ENCODE measurements at places on chromosomes 11 and 22. TPM values are rescaled to one million over a fixed set of nuclear protein-coding genes. Genes with fewer than 3 reads are reported as not detected.

Gene ANKK1
- total RNA-seq = not detected

Gene CRYBB2
- total RNA-seq = 0.45 TPM

Gene TMEM86A
- total RNA-seq = 0.42 TPM

Gene CYP2D6
- total RNA-seq = 5.0 TPM

Gene MAPK8IP2
- 0.37 TPM for total RNA-seq

Gene IGLL5
- not detected for total RNA-seq

Gene CHADL
- 0.17 TPM for total RNA-seq

Gene ADAMTS15
- total RNA-seq = 0.04 TPM

Gene ENTHD1
- total RNA-seq = 0.07 TPM

Gene PRR5
- total RNA-seq = 29.7 TPM

Gene NCAM1
- 0.15 TPM for total RNA-seq

Gene MRGPRF
- not detected for total RNA-seq

Data from activated CD4-positive, alpha-beta T cell treated with anti-CD3 and anti-CD28 coated beads, Interleukin-2, amount 10 ng/mL, durations not matched to agents 7 days and 5 days (primary cell).